ENCODE measurements at places on chromosomes 3 and 15.
A peak's percentile ranks its signal among the peaks of the same experiment; 100 is the strongest.

- DNase-seq = no peak
Measured at GRCh38 chr15:52790941-52791751, 1.0 kb upstream of the ONECUT1 start.

DNA sequence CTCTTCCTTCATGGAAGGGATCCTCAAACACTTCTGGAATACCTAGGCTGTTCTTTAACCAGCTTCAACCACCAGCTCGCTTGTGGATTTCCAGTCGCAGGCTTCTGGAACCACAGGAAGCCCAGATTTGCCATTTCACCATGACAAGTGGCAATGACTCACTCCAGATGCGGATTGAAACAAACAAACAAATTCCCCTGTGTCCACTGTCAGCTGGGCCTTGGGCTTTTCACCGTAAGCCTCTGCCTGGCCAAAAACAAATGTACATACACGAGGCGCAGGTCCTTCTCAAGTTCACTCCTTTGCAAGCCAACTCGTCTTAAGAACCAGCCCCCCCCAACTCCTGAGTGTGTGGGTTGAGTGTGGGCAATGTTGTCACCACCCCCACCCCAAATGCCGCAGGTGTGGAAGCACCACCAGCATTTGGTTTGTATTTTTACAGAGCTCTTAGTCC is 8.8 kb downstream of the BCL6 start:
- no peak for DNase-seq

DNA sequence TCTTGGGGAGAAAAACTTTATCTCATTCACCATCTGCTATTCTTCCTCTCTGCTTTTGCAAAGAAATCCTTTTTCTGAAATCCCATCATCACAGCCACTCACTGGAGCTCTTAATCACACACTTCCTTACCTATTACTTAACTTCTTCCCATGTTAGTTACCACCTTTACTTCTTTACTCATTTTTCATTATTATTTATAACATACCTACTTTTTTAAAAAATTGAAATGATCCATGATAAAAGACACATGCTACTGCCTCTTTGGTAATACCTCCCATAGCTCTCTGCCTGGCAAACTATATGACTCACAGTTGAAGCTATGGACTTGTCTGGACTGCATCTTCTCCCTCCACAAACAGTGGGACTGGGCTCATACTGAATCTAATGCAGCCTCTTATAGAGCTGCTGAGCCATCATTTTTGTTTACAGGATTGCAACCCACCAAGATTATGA is 150.3 kb downstream of the TNIK start:
- no peak for DNase-seq

DNA sequence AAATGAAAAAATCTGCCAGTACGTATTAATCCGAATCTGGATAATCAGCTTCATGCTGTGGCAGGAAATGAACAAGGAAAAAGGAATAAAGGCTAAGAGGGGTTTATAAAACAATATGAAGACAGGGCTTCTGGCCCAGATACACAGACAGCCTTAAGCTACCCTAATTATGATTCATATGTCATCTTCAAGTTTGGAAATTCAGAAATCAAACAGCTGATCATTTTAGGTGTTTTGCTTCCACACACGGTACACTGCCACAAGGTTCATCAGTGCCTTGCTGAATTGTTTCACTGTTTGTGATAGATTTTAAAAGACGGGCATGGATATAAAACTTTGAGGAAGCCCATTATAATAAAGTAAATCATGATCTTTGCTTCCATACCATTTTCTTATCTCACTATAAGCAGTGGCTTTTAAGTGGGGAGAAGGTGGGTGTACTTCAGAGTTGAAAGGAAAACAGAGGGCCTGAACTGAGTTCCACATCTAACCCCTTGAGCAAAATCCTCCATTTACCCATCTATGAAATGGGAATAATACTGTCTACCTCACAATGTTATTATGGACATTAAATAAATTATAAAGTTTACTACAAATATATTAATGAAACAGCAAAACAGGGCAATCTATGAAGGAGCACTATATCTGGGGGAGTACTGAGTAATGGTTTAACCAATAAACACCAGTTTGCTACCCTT is 15.7 kb downstream of the GTPBP8 start:
- no peak for DNase-seq

GRCh38 chr15:81362790-81363189 is 11.2 kb downstream of the TMC3 start:
- no peak for DNase-seq

DNA sequence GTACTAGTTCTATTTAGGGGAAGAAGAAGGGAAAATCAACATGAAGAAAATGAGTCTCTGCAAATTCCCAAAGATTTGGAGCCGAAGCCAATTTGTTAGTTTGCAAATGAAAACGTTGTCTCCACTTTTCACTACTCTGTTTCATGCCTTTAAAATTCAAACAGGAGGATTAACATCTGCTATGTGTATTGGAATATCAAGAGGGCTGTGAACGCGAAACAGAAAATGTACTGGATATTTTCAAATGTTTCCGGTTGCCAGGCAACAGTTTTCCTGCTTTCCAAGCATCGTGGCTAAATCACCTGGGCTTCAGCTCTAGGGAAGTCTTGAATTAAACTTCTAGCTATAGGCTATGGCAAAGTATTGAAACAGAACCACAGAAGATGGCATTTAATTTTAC is 172.8 kb downstream of the KCNMB2 start:
- no peak for DNase-seq

GRCh38 chr3:124862006-124862405 is 25.2 kb downstream of the ITGB5 start:
- no peak for DNase-seq

GRCh38 chr3:177824190-177824786 is 627.0 kb upstream of the TBL1XR1 start:
- peak; percentile 83 for DNase-seq

GRCh38 chr3:73327052-73327451 is 265.6 kb downstream of the EBLN2 start:
- no peak for DNase-seq

DNA sequence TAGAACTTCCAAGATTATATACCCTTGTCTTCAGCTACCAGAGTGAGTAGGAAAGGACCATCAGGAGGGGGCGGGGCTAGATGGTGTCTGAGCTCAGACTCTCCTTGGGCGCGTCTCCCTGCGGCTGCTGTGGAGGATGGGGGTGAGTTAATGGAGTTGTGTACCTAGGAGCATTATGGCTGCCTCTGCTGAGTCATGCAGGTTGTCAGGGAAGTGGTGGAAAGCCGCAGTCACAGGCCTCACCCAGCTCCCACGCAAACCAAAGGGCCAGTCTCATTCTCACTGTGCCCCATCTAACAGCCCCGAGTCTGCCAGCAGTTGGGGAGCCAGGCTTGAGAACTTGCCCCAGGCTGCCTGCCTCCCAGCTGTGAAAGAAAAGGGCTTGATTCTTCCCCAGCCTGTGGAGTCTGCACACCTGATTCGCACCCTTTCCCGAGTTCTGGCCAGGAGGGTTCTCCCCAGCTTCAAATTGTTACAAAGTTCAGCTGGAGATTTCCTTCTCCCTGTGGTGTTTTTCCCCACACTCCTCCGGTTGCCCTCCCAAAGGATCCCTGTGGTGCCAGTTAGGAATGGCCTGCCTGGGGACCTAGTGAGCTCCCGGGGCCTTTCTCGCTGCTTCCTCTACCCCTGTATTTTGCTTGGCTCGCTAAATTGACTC is 143.3 kb downstream of the HCN4 start:
- DNase-seq = no peak

DNA sequence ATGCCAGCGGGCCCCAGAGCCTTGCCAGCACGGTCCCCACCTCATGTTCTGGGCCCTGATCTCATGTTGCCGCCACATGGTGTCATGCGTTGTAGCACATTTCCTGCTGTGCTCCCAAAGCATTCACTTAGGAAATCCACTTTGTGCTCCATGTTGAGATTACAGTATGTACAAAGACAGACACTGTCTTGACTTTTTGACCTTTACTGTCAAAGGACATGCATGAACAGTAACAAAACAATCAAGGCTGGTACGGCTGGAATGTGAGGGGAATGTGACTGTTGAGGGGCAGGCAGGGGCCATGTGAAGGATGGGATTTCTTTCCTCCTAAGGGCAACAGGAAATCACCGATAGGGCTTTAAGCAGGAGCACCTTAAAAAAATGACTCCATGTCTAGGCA is 53.3 kb upstream of the RPL32 start:
- no peak for DNase-seq

Measured in coronary artery (tissue), 2 donors.